ENCODE measurements at places on chromosomes 5 and 9.
A peak's percentile ranks its signal among the peaks of the same experiment; 100 is the strongest.

DNA sequence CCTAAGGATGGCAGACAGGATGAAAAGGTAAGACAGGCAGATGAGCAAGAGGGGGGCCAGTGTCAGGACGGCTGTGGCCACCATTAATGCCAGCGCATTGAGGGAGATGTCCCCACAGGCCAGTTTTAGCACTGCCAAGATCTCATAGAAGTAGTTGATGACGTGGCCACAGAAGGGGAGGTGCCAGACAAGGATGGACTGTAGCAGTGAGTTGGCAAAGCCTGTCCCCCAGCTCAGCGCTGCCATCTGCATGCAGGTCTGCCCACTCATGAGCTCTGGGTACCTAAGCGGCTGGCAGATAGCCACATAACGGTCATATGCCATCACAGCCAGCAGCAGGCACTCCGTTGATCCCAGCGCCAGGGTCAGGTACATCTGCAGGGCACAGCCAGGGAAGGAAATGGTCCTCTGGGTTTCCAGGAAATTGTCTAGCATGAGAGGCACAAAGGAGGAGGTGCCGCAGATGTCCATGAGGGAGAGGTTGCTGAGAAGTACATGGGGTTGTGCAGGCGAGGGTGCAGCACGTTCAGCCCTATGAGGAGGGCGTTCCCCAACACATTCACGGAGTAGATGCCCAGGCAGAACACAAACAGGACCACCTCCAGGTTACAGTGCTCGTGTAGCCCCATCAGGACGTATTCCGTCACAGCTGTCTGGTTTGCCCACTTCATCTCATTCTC is 10.8 kb downstream of the OR13J1 start:
- no peak for DNase-seq

GRCh38 chr9:132163876-132164603 is 2.2 kb downstream of the NTNG2 start:
- no peak for DNase-seq

DNA sequence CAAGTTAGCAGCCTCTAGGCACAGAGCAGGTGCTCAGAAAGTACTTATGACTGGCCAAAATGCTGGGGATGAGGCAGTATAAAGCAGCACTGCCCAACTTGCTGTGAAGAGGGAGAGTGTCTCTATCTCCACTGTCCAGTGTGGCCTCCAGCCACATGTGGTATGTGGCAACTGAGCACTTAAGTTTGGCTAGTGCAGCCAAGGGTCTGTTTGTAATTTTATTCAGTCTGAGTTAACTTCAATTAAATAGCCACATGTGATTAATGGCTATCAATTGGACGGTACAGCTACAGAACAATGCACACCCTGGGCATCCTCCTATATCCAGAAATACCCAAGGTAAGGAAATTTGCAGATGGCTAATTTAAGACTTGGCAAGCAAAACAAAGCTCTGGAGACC is 26.9 kb downstream of the ROR2 start:
- no peak for DNase-seq

GRCh38 chr5:69492923-69493395 is 369 bp downstream of the OCLN start:
- DNase-seq, result no peak

GRCh38 chr5:172503925-172504700 is 49.8 kb upstream of the SH3PXD2B start:
- peak; percentile 63 for DNase-seq

Measured in inflammatory macrophage (primary cell).